Stimulated activated CD4-positive, alpha-beta T cell treated with anti-CD3 and anti-CD28 coated beads, Interleukin-2, amount 100 ng/mL, for 24 hours (primary cell): ENCODE measurements at places on chromosomes 6 and 20.

GRCh38 chr6:5989141-5989723 is 17.5 kb downstream of the NRN1 start:
- no peak for DNase-seq

GRCh38 chr20:8721098-8721497 is 347.8 kb upstream of the PLCB4 start:
- DNase-seq = no peak

DNA sequence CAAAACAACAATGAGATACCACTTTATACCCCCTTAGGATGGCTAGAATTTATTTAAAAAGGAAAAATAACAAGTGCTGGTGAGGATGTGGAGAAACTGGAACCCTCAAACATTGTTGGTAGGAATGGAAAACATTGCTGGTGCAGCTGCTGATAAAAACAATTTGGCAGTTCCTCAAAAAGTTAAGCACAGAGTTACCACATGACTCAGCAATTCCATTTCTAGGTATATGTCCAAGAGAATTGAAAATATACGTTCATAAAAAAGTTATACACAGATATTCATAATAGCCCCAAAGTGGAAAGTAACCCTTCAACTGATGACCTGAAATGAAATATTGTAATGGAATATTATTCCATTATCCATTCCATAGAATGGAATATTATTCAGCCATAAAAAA is 55.0 kb downstream of the CD83 start:
- DNase-seq = no peak

DNA sequence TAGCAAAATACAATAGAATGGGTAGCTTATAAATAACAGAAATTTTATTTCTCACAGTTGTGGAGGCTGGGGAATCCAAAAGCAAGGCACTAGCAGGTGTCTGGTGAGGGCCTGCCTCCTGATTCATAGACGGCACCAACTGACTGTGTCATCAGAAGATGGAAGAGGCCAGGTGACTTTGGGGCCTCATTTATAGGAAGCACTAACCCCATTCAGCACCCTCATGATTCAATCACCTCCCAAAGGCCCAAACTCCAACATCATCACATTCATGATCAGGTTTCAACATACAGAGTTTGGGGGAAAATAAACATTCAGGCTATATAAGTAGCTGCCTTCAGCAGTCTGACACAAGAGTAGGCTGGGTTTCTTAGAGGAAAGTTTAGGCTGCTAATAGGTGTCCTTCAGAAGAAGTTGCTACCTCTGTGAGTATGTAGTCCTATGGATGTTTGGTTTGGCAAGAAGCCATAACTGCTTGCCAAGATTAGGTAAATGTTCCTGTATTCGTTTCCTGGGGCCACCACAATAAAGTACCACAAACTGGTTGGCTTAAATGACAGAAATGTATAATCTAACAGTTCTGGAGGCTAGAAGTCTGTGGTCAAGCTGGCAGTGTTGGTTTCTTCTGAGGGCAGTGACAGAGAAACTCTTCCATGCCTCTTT is 48.8 kb downstream of the NT5E start:
- DNase-seq = no peak

GRCh38 chr20:58613061-58613854 is 37.8 kb upstream of the STX16 start:
- no peak for DNase-seq

GRCh38 chr6:164442572-164442971 is 866.8 kb downstream of the C6orf118 start:
- DNase-seq = no peak

DNA sequence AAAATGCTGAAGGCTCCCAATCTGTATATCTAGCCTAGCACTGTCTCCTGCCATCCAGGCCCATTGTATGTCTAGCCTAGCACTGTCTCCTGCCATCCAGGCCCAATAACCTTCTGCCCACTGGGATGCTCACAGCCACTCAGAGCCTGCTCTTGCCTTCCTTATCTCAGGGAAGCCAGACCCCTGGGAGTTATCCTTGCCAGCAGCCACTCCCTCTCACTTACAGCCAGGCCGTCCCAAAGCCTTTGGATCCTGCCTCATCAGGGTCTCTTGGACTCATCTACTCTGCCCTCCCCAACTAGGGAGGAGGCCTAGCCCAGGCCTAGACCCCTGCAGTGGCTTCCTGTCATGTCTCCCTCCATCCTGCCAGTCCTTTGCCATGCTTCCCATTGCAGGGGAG is 37.3 kb downstream of the KIF3B start:
- no peak for DNase-seq

GRCh38 chr6:130027948-130028347 is 9.6 kb downstream of the L3MBTL3 start:
- DNase-seq = no peak

DNA sequence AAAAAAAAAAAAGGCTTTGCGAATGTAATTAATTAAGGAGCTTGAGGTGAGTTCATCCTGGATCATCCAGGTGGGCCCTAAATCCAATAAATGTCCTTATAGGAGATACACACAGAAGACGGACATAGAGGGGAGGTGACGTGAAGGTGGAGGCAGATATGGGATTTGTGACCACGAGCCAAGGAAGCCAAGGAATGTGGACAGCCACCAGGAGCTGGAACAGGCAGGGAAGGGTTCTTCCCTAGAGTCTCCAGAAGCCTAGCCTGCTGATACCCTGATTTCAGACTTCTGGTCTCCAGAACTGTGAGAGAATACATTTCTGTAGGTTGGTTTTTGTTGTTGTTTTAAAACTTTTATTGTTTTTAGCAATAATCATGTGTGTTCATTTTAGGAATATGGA is 6.7 kb upstream of the ATRN start:
- DNase-seq = no peak

DNA sequence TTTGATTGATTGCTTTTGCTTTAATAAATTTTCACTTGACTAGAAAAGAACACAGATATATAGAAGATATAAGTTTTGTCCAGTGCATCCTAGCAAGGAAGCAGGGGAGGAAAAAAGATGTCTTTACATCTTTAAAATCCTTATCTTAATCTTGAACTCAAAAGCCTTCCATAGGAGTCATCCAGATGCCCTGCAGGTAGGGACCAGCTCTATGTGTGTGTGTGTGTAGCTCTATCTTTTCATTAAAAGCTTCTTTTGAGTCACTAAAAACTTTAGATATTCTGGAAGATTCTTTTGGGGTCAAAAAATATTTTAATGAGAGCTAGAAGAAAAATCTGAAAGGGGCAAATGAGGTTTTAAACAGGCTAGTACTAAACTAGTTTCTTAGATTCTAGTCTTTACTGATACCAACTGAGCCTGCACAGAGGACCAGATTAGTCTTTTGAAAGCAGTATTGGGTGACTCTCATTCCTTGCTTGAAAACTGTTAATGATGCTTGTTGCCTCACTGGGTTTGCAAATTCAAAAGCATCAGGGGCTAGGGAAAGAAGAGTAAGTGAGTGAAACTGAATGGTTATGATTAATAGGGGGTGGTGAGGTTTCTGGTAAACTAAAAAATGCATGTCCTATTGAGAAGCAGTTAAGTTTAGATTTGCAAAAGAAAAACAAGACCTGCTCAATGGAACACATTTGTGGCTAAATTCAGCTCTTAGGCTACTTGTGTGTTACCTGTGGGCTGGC is 40.6 kb upstream of the JAG1 start:
- DNase-seq = no peak

DNA sequence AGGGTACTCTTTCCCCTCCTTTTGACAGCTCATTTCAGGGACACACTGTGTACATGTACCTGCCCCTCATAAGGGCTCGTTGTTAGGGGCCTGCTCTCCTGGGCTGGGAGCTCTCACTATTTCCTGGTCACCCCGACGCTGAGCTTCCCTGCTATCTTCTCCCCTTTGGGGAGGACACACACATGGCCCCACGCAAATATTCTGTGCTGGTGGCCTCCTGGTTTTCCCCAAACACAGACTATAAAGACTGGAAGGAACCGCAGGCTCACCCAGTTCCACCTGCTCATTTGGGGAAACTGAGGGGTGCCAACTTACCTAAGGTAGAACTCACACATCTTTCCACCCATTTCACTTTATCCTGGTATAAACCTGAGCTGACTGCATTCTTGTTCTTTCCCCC is 301.4 kb upstream of the SUPT3H start:
- DNase-seq = no peak

GRCh38 chr6:11947063-11947462 is 65.0 kb upstream of the HIVEP1 start:
- no peak for DNase-seq

- DNase-seq = no peak
These were observed 677.2 kb upstream of the SLC35B3 start for GRCh38 chr6:9112544-9112943.

- DNase-seq = no peak
These were observed 92.8 kb downstream of the MBOAT1 start for GRCh38 chr6:20119485-20119884.

DNA sequence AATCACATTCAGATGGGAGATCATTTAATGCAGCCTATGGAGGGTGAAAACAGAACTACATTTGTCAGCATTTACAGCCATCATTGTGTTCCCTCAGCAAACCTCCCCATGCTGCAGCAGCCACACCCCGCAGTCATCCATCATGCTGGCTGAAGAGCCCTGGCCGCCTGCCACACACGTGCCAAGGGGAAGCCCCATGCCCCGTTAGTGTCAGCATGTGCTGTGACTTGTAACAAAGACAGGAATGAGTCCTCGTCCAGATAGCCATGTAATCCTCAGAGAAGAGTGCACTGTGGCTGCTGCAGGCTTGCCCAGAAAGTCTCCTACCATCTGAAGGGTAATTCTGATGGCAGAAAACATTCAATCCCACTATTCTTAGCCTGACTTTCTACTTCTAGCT is 1097.8 kb downstream of the KIF16B start:
- DNase-seq = no peak

DNA sequence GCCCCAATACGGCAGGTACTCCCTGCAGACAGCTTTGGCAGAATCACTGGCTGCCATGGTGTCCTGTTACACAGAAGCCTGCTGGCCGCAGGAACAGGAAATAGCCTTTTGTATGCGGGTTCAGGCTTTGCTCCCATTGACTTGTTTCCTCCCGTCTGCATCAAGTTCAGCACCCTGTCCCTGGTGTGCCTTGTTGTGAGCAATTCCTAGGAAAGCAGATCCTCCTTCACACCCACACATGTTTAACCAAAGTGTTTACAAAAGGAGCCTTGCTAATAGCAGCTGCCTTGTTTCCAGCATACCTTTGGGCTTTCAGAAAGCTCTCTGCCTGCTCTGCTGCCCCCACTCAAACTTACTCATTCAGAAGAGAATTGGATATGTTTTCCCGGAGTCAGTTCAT is 127.2 kb upstream of the SUPT3H start:
- DNase-seq = no peak

DNA sequence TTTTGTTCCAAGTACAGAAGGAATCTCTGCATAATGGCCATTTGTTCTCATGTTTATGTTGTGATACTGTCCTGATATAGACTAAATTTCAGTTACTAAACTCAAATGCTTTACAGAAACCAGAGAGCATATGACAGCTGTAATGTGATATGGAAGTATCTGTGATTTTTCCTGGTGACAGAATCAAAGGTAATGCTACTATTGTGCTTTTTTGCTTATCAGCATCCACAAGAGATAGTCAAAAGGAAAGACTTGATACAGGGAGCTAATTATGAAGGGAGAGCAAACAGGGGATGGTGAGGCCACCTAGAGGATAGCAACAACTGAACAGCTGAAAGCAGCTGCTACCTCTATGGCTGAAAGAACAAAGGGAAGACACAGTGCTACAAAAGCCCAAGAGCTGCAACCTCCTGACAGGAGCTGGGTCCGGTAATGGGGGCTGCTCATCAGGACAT is 181.4 kb downstream of the PHF3 start:
- no peak for DNase-seq

- DNase-seq = no peak
These were observed 55.6 kb downstream of the KIAA0408 start for GRCh38 chr6:127403636-127404035.

- no peak for DNase-seq
These were observed 22.7 kb downstream of the COL12A1 start for GRCh38 chr6:75183099-75183541.

GRCh38 chr6:112416866-112417265 is 69.7 kb downstream of the RFPL4B start:
- DNase-seq = no peak

GRCh38 chr6:28413681-28414080 is 14.1 kb upstream of the ZSCAN12 start:
- no peak for DNase-seq

GRCh38 chr6:11214084-11214833 is 18.2 kb downstream of the NEDD9 start:
- no peak for DNase-seq

GRCh38 chr20:56897318-56897957 is 268.3 kb downstream of the TFAP2C start:
- DNase-seq = no peak

DNA sequence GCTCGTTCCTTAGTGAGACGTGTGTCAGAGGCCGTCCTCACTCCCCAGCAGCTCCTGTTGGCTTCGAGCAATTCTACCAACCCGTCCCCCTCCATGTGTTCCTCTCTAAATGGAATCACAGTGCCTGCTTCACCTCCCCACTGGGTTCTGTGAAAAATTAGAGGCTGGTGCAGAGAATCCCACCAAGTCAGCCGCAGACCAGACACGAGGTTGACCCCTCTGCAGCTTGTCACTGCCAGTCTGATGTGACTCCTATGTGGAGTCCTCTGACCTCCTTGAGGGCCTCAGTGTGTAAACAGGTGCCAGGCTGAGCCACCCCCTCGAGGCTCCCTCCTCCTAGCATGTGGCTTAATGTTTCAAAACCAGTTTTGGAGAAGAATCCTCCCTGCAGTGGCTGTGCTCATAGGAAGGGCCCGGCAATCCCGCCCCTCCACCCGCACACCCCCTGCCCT is 12.6 kb upstream of the IRF4 start:
- DNase-seq = no peak

DNA sequence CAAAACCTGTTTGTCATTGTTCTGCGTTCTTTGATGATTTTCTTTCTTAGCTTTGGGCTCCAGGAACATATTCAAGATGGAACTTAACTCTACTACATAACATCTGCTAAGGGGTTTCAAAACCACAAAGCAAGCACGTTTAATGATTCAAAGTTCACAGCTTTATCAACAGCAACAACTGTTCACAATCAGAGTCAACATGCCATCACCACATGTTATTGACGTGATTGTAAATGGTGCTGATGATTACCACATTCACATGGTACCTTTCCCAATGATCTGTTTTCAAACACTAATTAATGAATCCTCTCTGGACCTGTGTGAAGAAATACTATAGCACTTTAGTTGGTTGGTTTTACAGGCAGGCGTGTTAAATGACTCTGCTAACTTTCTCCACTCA is 180.6 kb upstream of the CEP162 start:
- DNase-seq = no peak

- DNase-seq = no peak
These were observed 10.7 kb downstream of the TGIF2 start for GRCh38 chr20:36584018-36584481.

DNA sequence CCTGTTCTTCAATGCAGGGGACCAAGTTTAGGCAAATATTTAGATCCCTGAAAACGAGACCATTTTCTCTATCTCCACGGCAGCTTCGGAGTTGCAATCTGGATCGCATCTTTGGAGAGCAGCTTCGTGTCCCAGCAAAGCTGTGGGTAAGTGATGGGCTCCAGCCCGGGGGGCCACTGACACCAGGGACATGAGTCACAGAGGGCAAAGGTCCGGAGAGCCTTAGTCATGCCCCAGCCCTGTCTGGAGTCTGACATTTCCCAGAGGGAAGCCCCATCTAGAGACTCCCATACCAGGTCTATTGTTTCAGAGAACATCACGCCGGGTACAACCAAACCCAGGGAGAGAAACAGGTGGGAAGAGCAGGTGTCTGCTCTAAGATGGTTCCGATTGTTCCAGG is 95.9 kb downstream of the NFATC2 start:
- no peak for DNase-seq

- DNase-seq = no peak
These were observed 7.1 kb upstream of the AFDN start for GRCh38 chr6:167819576-167819975.

- DNase-seq = no peak
These were observed 93.9 kb upstream of the OGFRL1 start for GRCh38 chr6:71194724-71195123.
